ENCODE measurements at places on chromosomes 5 and 9. TPM values are rescaled to one million over a fixed set of nuclear protein-coding genes. Genes with fewer than 3 reads are reported as not detected.

DNA sequence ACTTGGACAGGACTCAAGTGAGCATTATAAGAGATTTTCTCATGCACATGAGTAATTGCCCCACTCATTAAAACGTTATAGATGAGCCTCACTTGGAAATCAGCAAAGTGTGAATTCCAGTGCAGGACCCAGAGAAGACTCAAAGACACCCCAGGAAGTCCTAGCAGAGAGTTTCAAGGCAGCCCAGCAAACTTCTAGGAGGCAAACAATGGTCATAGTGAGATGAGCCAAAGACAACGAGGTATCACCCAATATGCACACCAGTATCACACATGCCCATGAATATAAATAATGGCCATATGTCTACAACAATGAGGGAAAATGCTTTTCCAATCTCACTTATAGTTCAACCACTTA is 245.9 kb downstream of the ACTL7B start:
- DNase-seq: no peak

- peak; percentile 86 for DNase-seq
Observed at GRCh38 chr5:128002425-128002824, 81.1 kb upstream of the SLC12A2 start.

DNA sequence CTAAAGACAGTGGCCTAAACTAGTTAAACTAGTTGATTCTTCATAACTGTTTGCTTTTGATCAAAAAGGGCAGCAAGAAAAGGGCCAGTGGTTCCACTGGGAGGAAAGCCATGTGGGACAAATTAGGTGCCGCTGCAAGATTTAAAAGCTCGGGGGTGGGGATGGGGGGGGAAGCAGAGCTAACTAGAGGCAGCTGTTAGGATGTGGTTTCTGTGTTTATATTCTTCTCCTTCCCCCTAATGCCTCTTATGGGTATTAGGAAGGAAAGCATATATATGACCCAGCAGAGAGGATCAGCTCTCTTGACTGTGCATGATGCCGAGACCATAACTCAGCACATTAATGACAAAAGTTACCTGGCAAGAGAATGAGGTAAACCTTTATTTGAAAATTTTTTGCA is 65.7 kb downstream of the EFNA5 start:
- no peak for DNase-seq

- no peak for DNase-seq
Observed at GRCh38 chr9:87100001-87100400, 152.7 kb upstream of the GAS1 start.

The TIMD4 gene
- total RNA-seq: not detected

DNA sequence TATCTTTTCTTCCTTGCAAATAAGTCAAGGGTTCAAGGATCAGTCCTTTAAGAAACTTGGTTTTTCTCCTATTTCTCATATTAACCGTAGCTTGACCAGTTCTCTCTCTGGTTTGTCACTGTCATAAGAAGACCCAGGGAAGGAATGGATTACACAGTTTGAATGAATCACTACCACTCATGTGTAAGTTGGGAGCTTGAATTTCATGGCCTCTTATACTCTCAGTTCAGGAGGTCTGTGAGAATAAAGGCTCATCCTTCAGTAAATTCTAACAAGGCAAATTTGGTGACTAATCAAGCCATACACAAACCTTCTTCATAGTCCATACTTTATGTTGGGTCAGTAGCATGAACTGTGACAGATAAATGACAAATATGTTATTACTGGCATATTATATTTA is 323.1 kb upstream of the ACTBL2 start:
- no peak for DNase-seq

DNA sequence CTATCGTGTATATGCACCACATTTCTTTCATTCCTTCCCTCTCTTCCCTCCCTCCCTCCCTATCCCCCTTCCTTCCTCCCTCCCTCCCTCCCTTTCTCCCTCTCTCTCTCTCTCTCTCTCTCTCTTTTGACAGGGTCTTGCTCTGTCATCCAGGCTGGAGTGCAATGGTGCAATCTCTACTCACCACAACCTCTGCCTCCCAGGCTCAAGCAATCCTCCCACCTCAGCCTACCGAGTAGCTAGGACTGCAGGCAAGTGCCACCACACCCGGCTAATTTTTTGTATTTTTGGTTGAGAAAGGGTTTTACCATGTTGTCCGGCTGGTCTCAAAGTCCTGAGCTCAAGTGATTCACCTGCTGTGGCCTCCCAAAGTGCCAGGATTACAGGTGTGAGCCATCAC is 1.1 kb upstream of the ANKS6 start:
- DNase-seq: no peak

The NUTM2G gene
- total RNA-seq: not detected

DNA sequence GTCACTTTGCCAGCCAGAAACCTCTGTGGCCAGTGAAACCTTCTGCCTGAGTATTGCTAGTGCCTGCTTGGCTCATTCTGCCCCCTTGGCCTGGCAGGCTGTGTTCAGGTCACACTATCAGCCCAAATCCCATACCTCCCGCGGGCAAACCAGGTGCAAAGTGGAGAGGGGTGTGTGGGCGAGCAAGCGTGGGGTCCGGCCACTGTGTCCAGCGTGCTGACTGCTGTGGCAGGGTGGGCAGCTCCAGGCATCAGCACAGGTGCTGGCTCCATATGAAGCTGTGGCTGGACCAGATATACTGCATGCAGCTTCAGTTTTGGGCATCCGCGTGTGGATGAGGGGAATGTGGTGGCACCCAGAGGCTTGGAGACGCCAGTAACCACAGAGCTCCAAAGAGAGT is 576.5 kb upstream of the EDIL3 start:
- DNase-seq: no peak

The WDR36 gene
- total RNA-seq: 67.2 TPM

The WDR31 gene
- 2.3 TPM for total RNA-seq

GRCh38 chr9:93899609-93900435 is 55.3 kb downstream of the BARX1 start:
- DNase-seq: no peak

GRCh38 chr5:108669462-108669861 is 78.2 kb upstream of the FER start:
- no peak for DNase-seq

DNA sequence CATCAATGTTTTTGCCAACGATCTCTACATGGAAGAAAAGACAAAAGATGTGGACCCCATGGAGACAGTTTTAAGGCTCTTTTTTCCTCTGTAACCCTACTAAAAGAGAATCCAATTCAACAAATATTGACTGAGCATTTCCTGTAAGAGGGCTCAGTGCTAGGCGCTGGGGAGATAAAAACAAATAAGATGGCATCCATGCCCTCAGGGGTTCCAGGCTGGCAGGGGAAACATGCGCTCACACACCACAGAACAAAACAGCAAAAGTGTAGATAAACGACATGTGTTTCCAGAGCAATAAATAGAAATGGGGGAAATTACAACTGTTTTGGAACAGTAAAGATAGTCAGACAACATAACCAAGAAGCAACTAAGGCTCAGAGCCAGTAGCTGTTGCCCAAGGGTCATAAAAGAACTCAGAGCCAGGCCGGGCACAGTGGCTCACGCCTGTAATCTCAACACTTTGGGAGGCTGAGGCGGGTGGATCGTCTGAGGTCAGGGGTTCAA is 25.2 kb downstream of the ZNF608 start:
- DNase-seq: no peak

- DNase-seq: no peak
Observed at GRCh38 chr5:169702693-169703481, 65.8 kb downstream of the DOCK2 start.
